Right forelimb (tissue), 1 donor: ENCODE measurements at places on chromosomes 6 and 20.

DNA sequence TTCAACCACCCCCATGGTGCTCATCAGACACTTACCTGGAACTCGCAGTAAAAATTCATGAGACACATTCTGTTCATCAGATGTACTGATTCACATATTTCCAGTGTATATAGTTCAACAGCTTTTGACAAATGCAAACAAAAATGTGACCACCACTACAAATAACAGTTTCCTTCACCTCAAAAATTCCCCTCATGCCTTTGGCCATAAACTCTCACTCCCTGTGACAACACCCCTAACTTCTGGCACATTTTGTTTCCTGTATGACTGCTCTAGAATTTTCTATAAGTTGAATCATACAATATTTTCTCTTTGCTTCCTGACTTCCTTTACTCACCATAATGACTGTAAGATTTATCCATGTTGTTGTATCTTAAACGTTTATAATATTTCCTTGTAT is 63.7 kb downstream of the C6orf118 start:
- DNase-seq = no peak

DNA sequence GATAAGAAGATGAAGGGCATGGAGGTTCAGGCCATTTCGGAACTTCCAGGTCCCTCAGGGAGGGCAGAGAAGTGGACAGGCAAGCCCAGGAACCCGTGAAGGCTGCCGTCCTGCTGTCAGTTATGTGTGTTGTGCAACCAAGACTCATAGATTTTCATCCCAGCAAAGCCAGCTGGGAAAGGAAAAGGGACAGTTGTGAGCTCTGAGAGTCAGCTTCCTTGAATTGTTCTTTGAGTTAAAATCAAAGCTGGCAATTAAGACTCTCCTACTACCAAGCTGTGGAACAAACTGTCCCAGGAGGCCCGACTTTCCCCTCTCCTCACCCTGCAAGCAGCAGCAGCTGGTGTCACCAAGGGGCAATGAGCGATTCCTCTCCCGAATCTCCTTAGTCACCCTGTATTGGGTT is 46.3 kb upstream of the IYD start:
- DNase-seq = no peak

GRCh38 chr20:23112595-23112994 is 26.5 kb upstream of the CD93 start:
- no peak for DNase-seq

DNA sequence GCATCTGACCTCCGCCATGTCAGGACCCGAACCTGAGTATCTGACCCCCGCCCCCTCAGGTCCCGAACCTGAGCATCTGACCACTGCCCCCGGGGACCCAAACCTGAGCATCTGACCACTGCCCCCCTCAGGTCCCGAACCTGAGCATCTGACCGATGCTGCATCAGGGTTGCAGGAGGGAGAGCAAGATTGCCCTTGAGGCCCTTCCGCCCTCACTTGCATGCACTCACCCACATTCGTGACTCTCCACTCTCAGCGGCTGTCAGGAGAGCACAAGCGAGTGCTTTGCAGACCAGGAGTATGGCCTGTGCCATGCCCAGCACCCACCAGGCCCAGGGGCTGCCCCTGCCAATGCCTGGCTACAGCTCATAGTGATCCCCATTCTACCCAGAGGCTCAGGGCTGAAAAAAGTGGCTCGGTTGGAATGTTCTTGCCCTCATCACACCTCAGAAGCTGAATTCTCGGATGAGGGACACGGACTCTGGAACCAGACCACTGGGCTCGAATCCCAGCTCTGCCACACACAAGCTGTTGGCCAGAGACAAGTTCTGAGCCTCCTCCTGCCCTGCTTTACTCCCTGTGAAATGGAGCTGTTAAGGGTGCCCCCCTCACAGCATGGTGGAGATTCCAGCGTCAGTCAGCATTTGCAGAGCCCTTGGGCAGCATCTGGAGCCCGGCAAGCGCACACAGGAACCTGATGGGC is 82.1 kb downstream of the DLL1 start:
- peak; percentile 25 for DNase-seq

DNA sequence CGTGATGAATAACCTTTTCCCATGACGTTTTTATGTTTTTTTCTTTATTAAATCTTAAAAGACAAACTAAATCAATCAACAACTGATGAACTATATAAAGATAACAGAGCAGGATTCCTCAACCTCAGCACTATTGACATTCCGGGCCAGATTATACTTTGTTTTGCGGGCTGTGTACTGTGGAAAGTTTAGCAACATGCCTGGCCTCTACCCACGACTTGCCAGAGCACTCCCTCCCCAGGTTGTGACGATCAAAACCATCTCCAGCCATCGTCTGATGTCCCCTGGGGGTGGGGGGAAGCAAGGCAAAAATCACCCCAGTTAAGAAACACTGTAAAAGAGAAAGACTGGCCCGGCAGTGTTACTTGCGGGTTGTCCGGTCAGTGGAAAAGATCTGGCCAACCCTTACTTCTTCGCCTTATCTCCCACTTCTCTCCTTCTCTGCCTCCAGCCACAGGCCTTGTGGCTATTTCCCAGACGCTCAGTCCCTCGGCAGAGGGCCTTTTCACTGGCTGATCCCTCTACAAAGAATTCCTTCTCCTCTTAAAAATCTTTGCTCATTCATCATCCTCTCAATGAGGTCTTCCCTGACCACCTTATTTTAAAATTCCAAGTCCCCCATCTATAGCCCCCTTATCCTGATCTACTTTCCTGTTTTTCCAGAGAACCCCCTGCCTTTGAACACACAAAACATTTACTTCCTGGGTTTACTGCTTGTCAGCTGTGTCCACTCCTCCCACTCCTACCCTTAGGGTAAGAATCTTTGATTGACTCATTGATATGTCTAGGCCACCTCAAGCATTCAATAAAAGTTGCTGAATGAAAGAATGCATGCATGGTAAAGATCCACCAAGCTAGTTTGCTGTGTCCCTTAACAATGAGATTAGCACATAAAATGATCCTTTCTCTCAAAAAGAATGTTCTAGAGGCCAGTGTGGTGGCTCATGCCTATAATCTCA is 14.7 kb upstream of the RAB22A start:
- no peak for DNase-seq

DNA sequence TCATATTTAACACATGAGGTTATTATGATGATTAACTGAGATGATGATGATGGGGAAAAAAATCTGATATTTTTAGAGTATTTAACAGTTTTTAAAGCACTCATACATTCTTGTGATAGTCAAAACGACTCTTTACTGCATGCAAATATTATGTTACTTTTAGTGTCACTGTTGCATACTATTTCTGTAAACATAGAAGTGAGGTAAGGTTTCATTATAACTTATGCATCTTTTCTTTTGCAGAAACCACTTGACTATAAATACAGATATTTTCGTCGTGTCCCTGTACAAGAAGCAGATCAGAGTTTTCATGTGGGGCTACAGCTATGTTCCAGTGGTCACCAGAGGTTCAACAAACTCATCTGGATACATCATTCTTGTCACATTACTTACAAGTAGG is 30.1 kb downstream of the FBXO9 start:
- DNase-seq = no peak

DNA sequence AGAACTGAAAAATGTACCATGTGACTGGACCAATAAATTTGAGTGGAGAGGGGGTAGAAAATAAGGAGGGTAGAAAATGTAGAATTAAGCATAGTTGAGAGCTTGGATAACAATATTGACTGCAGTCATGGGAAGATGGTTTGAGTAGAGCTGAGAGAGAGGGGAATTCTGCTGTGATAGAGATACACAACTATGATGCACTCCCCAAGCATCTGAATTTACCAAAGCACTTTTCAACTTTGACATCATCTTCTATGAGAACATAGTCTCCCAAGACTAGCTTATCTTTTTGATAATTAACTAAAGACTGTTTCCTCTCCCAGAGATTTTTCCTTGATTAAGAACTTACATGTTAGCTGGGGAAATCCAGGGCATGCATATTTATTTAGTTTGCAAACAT is 103.1 kb downstream of the TNFRSF21 start:
- DNase-seq = no peak
